Inflammatory macrophage (primary cell): ENCODE measurements at places on chromosomes 1 and 21.

- DNase-seq, result no peak
Measured at GRCh38 chr21:28089599-28090441, 902.9 kb downstream of the LTN1 start.

- DNase-seq, result no peak
Measured at GRCh38 chr1:54173681-54174080, 20.9 kb upstream of the CDCP2 start.

DNA sequence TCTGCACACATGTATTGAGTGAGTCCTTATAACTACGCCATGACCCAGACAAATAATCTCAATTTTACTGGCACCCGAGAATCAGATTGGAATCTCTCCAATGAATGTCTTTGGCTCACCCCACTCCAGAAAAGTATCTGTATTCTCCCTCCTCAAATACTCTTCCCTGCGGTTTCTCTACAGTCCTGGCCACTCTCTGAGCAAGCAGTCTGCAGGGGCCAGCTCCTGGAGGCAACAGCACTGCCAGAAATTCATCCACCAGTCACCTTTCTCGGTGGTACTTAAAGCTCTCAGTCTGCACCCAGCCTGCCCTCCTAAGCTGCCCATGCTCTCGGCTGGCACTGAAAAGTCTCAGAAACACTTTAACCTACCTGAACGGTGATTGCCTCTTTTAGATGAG is 16.1 kb upstream of the LYST start:
- DNase-seq, result no peak

GRCh38 chr1:225483818-225484656 is 56.2 kb upstream of the LBR start:
- DNase-seq, result no peak

DNA sequence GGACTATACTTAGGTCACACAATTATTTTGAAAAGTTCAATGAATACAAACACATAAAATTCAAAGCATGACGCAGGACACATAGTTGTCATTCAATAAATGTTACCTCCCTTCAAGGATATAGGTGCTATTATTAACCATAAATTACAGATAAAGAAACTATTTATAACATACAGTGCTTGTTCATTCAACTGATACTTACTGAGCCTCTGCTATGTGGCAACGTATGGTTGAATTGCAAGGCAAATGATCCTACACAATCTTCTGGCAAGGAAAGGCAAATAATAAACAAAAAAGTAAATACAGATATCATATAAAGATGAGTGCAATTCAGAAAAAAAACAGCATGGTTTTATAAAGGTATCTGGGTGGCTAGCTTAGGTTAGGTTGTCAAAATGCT is 614.7 kb downstream of the LTN1 start:
- no peak for DNase-seq

DNA sequence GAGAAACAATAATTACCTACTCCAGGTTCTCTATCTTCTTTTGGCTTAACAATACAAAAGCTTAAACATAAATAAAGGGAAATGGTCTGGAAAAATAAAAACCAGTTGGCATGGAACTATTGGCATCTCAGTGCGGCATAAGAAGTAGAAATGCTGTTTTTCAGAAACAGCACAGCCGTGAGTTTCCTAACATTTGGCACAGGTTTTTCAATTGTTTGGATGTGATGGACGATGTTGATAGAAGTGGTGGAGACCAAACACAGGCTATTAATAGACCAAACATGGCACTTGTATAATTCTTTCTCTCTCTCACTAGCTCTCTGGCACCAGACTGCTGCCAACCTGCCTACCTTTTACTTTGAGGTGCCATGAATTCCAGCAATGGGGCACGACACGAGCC is 36.2 kb downstream of the KCNN3 start:
- no peak for DNase-seq

GRCh38 chr21:37891972-37892371 is 24.3 kb downstream of the KCNJ6 start:
- DNase-seq, result no peak

DNA sequence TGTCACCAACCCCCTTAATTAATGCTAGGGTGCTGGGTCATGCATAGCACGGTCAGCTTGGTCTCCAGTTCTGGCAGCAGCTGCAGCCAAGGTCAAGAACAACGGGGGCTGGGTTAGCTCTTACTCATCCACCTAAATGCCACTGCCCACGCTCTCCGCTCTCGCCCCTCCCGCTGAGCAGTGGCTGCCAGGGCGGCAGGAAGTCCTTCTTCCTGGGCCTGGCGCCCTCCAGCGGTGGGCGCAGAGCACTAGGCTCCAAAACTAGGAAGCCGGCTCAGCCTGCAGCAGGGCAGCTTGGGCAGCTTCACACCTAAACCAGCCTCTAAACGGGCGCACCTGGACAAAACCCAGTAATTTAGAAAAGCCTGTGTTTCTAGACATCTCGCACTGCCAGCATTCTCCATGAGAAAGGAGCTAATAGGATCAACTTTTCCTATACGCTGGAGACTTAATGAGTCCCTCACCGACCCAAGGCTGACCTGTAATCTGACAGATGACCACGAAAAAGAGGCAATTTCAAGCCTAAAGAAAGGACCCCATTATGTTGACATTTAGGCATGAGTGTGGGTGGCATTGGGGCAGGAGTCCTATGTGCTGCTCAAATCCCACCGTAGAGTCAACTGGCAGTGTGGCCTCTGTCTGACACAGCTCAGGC is 78.4 kb upstream of the LRRN2 start:
- peak; percentile 87 for DNase-seq

- no peak for DNase-seq
Measured at GRCh38 chr1:3653286-3653618, 936 bp downstream of the TP73 start.

DNA sequence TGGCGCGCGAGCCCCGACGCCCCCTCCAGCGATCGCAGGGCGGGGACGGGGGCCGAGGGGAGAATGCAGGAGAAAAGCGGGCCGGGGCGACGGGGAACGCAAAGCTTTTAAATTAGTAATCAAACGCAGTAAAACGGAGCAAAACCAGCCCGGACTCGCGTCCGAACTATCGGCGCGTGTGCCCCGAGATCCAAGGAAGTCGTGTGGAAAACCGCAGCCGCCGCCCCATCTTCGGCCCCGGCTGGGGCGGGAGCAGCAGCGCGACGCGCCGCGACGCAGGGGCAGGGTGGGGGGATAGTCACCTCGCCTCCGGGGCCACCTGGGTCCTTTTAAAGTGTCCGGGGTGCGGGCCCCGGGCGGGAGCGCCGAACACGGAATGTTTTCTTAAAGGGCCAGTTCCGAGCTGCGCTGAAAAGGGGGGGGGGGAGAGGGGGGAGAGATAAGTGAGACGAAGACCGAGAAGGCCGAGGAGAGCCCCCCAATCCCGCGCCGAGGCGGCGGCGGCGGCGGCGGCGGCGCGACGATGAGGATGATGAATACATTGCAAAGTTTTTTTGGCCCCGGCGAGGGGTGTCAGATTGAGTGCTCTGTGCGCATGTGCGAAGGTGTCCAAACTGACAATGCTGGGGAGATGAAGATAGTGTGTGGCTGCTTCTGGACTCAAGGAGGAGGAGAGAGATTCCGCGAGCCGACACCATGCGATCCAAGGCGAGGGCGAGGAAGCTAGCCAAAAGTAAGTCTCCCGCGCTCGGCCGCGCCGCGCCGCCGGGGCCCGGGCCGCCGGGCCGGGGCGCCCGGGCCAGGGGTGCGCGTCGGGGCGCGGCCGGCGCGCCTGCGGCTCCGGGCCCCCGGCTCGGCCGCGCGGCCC is at the start of gene PRDM16:
TSS of gene PRDM16 (plus strand) at position 640 of the 868 bp plus-strand sequence. CDS start at position 697, 57 bp downstream.
- DNase-seq, result no peak

DNA sequence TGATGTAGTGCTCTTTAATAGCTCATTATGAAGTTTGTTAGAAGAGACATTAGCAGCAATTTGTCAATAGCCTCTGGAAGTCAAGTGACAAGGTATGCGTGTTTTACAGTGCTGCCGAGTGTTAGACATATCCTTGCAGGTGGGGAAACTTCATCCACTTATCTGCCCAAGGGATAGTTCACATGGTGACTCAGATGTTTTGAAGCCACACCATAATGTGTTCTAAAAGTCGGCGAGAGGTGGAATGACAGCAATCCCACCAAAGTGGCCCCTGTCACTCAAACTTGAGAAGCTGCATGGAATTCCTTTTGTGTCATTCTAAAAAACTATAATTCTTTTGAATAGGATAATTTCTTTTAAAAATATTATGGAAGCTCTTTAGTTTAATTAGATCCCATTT is 98.1 kb downstream of the RUNX1 start:
- DNase-seq, result no peak

DNA sequence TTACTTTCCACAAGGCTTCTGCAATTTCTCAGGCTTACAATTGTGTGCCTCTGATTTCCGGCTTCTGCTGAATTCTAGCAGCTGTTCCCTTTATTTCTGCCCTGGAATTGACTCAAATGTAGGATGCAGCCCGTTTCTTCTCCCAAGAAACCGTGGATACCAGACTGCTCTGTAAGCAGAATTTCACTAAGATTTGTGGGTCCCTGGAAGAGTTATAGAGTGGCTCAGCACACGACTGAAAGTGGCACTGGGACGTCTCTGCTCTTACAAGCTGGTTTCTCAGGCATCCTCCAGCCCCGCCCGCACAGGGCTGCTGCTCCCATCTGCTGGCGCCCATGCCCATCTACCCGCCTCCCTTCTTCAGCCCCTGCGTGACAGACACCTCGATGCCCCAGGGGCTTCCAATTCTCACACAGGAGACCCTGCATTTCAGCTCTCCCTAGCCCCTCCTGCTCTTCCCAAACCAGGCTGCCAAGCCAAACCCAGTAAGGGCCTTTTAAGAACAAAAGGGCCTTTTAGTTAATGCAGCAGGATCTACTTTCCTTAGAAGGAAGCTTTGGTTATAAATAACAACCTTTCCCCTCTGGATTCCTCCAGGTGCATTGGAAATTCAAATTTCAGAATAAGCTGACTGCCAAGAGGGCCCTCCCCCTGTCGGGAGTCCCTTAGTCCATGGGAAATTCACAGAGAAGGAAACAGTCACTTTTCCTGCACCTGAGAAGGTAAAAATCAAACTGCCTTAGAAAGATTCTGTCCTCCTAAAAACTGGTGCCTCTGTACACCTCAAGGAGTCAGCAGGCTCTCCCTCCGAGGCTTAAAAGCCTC is 45.4 kb upstream of the TENT5B start:
- no peak for DNase-seq
